ENCODE measurements at places on chromosomes 13 and 19.

GRCh38 chr13:112738606-112739005, 48.8 kb downstream of the ATP11A start:
- no peak for DNase-seq

GRCh38 chr13:43669964-43670363, 116.8 kb downstream of the ENOX1 start:
- no peak for DNase-seq

DNA sequence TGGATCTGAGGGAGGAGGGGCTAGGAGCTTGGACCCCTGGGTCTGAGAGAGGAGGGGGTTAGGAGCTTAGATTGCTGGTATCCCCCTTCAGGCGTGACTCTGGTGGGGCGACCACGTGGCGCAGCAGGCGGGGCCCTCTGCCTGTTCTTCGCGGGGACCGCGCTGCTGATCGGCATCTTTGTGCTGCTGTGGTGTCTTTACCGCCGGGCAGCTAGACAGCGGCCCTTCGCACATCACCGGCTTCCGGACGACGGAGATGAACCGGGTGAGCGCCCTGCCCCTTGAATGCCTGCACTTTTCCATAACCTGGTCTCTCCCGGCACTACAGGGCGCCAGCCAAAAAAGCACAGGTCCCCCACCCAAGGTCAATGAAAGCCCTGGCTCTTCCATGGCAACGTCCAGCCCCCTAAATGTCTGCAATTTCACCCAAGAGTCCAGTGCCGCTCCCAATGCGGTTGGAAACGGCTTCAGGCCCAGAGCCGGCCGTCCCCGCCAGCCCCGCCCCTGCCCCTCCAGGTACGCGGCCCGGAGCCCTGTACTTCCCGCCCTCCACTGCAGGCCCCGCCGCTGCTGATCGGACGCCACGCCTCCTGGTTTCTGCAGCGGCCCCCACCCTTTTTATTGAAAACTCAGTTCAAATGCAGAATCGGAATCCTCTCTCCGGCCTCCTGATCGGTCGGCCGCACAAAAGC, 2.8 kb downstream of the GFY start:
- DNase-seq = no peak

DNA sequence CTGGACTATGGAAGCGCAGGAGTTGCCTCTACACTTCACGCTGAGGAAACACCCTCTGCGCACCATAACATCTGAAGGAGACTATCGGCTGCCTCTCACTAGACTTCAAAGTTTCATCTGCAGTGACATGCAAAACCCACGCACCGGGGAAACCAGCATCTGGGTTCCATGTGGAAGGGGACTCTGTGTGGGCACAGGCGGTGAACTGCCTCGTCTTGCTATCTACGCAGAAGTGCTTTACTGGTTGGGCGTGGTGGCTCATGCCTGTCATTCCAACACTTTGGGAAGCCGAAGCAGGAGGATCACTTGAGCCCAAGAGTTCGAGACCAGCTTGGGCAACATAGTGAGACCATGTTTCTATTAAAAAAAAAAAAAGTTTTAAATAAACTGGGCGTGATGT, 116.4 kb downstream of the STK24 start:
- DNase-seq = no peak

- DNase-seq = no peak
Measured at GRCh38 chr19:21197590-21198295, 55.9 kb downstream of the ZNF431 start.

DNA sequence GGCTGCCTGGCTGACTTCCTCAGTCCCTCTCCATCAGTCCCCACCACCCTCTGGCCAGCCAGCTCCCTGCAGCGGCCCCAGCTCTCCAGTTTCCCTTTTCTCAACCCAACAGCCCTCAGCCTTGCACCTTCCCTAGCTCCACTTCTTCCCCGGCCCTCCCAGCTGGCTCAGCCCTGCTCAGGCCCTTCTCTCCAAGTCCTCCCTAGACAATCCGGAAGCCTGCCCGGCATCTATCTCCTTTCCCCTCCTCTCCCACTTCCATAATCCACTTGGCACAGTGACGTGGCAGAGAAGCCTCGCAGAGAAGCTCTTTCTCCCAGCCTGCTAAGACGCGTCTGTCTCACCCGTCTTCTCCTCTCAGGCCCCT, 1.1 kb downstream of the UBXN6 start:
- DNase-seq = no peak

GRCh38 chr19:58460039-58460438, 6.8 kb upstream of the ZNF324 start:
- no peak for DNase-seq

GRCh38 chr19:4368128-4368820, 24.9 kb downstream of the MPND start:
- DNase-seq = no peak

GRCh38 chr19:2254064-2254872, 1.9 kb downstream of the JSRP1 start:
- no peak for DNase-seq

DNA sequence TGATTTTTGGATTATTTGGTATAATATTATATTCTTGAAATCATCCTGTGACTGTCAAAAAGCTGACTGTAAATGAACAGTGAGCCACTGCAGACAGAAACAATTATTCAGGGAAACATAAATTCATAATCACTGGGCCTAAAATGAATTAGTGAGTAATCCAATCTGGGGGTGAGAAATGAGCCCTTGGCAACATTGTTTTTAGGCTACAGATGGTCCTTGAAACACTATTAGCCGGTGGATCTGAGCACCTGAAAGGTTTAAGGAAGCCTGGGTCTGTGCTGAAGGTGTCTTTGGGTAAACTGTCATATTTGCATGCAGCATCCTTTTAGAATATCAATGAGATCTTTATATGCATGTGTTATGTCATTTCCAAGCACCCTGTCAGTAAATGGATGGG, 290.7 kb downstream of the ATP8A2 start:
- DNase-seq = no peak

- DNase-seq = no peak
Measured at GRCh38 chr19:532561-533363, 1.2 kb downstream of the CDC34 start.

DNA sequence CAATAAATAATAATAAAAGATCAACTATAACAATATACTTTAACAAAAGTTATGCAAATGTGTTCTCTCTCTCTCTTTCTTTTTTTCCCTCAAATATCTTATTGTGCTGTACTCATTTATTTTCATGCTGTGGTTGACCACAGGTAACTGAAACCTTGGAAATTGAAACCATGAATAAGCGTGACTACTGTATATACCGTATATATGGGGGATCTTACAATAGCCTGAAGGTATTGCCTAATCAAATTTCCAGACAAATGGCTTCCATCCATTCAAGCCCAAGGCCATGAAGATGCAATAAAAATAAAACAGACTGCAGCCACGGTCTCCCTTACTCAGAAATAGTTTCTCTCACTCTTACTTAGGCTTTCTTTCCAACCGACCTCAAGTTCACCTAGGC, 98.3 kb downstream of the SLITRK6 start:
- no peak for DNase-seq

GRCh38 chr19:29495901-29496441, 29.8 kb upstream of the VSTM2B start:
- no peak for DNase-seq

- DNase-seq = no peak
Measured at GRCh38 chr19:558770-559439, 13.5 kb upstream of the BSG start.

GRCh38 chr13:73776151-73776785, 357.9 kb downstream of the KLF12 start:
- DNase-seq = no peak

Data from activated CD4-positive, CD25-positive, alpha-beta regulatory T cell treated with anti-CD3 and anti-CD28 coated beads, Interleukin-2, amount 50 U/mL, for 16 hours (primary cell).